Neural crest cell (in vitro differentiated cells): ENCODE measurements at places on chromosomes 3 and 15.
A peak's percentile ranks its signal among the peaks of the same experiment; 100 is the strongest.

GRCh38 chr3:116994351-116994879, 284.8 kb downstream of the TUSC7 start:
- no peak for DNase-seq

GRCh38 chr3:63390710-63391230, 112.7 kb downstream of the SYNPR start:
- DNase-seq: no peak

DNA sequence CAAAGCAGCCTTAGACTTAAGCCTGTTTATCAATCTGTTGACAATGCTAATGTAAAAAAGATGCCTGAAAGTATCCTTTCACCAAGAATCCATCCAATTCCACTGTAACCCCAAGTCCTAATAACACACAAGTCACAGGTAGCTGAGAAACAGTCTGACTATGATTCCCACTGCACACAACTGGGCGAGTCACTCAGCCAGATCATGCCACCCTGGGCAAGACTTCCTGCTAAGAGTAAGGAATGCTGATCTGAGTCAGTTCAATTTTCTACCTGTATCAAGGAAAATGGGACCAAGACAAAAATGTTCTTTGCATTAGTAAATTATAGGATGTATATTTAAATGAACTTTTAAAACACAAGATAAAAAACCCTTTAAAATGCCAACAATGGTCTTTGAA, 33.3 kb downstream of the NPTN start:
- DNase-seq: no peak

- no peak for DNase-seq
Observed at GRCh38 chr3:38124324-38125122, 12.4 kb downstream of the ACAA1 start.

GRCh38 chr15:45645026-45645980, 10.5 kb downstream of the SQOR start:
- DNase-seq: no peak

DNA sequence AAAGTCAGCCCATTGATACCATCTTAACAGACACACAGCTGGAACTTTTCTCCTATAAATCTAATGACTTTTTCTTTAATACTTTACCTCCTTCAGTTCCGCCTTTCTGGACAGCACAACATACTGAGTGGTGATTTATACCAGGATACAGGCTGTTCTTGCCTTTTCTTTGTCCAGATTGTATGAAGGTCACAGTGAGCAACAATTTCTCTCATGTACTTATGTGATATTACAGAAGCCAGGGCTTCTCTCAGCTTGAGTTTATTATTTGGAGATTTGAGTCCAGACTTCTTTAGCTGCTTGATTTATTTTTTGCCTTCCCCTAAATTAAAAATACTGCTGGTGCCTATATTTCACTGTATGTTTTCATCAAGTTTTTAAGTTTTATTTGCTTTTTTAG, 976.0 kb downstream of the ROBO2 start:
- DNase-seq: no peak

- no peak for DNase-seq
Observed at GRCh38 chr3:13045904-13046568, 27.2 kb downstream of the IQSEC1 start.

DNA sequence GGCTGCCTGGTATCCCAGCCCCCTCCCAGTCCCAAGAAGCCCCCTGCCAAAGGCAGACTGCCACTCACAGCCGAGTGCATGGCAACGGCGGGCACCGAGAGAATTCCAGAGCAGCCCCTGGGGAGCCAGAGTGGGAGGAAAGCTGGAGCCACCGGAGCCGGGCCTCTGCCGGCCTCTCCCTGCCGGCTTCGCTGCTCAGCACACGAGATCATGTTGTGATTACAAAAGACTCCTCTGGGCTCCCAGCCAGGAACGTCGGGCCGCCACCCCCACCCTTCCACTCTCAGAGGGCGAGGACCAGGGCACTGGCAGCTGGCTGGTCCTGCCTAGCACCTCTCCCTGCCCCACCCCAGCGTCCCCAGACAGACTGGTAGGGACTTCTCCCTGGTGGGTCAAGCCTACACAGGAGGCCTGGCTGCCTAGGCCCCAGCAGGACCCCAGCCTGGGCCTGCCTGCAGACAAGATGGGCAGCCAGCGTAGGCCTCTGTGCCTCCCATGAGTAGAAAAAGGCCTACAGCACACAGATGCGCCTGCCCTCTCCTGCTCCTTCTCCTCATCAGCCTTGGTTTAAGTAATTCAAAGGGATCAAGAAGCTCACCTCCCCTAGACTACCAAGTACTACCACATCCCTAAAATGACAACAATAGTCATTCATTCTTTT, at the start of gene CCDC9B:
CCDC9B (minus strand) TSS at position 200 of the 661 bp plus-strand sequence; CDS start at position 80, 120 bp downstream.
- DNase-seq: no peak

- DNase-seq: no peak
Observed at GRCh38 chr3:183968666-183969245, 48.9 kb downstream of the ABCC5 start.

GRCh38 chr3:173977747-173978146, 580.2 kb downstream of the NLGN1 start:
- DNase-seq: no peak

GRCh38 chr3:138873471-138874278, 38.9 kb upstream of the PIK3CB start:
- DNase-seq: no peak

DNA sequence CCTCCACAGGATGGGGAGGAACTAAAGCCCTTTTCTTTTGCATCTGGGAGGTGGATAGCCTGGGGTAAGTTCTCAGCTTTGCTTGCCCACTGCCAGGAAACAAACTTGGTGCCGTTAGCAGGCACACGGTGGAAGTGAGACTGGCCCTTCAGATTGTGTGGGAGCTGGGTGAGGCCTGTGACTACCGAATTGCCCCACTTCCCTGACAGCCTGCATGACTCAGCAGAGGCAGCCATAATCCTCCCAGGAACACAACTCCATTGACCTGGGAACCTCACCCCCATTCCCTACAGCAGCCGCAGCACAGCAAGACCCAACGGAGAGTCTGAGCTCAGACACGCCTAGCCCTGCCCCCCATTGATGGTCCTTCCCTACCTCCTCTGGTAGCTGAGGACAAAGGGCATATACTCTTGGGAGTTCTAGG, 282.6 kb downstream of the KLF13 start:
- DNase-seq: no peak

- no peak for DNase-seq
Observed at GRCh38 chr3:75260-75659, 121.3 kb upstream of the CHL1 start.

DNA sequence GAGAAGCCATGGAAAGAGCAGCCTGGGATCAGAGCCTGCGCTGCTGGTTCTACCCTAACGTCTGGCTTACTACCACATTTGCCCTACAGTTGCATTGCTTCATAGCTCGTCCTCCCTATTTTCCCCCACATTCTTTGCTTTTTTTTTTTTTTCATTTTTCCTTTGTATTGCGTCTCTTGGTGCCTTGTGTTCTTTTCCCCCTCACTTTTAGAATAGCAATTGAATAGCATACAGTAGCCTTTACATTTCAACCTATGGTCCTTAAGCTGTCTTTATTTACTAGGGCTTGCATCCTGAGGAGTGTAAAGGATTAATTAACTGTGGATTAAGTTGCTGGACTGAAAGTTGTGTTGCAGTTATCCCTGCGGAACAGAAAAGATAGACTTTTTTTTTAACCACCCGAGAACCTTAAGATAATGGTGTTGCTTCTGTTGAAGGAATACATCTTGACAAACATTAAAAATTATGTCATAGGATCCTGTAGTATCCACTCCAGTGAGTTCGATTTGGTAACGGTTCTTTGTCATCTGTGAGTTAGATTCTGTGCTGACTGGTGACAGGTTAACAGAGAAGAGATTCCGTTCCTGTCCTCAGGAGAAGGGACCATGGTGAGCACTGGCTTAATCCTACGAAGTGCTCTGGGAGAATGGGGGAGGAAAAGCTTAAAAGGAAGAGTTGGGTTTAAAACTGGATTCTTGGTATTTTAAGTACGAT, 417.4 kb upstream of the NAALADL2 start:
- DNase-seq: no peak

GRCh38 chr3:39168156-39168780, 14.9 kb upstream of the CSRNP1 start:
- no peak for DNase-seq

- DNase-seq: no peak
Observed at GRCh38 chr3:77539014-77539413, 499.1 kb downstream of the ROBO2 start.

GRCh38 chr15:49637857-49638256, 17.0 kb downstream of the DTWD1 start:
- no peak for DNase-seq

GRCh38 chr15:39411102-39411989, 169.5 kb upstream of the THBS1 start:
- no peak for DNase-seq

- no peak for DNase-seq
Observed at GRCh38 chr15:28921919-28922706, 36.3 kb downstream of the APBA2 start.

DNA sequence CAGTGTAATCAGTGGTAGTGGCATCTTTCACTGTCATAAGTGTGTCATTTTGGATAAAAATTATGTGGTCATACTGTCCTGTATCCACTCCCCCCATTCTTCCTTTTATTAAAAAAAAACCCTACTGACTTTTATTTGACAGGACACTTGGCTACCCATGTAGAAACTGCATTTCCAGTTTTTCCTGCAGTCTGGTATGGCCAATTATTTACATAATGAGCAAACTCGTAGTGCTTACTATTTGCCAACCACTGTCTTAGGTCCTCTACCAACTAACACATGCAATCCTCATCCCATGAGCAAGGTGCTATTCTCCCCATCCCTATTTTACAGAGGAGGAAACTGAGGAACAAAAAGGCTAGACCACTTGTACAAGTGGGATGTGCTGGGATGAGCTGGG, 129.1 kb downstream of the MECOM start:
- DNase-seq: no peak

DNA sequence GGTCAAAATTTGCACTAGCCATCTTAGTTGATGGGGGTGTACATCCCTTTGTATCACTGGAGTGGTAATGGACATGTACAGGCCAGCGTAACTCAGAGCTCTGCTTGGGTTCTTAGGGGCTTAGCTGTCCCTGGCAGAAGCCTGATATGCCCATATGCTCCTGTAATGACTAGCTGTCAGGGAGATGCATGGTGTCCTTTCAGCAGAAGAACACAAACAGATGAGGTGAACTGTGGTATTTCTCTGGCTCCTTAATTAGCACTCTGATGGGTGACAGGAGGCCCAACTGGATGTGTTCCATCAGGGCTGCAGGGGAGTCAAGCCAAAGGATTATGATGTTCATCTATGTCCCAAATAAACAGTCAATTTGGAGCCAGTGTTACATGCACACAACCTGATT, 774.5 kb downstream of the AGBL1 start:
- no peak for DNase-seq

DNA sequence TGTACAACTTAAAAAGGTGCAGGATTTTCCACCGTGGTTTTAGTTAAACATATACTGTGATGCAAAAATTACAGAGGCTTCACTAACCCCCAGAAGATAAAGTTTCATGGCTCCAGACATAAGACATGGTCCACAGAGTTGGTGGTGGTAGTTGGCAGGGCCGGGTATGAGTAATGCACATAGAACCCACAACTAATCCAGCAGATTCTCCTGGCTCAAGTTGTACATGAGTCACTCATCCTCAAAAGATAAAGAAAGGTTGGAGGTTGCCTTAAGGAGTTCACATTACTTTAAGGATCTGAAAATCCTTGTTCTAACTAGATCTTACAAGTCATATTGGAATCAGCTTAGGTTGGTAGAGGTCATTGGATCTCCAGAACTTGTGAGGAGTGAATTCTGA, 98.3 kb upstream of the ZBTB20 start:
- no peak for DNase-seq

DNA sequence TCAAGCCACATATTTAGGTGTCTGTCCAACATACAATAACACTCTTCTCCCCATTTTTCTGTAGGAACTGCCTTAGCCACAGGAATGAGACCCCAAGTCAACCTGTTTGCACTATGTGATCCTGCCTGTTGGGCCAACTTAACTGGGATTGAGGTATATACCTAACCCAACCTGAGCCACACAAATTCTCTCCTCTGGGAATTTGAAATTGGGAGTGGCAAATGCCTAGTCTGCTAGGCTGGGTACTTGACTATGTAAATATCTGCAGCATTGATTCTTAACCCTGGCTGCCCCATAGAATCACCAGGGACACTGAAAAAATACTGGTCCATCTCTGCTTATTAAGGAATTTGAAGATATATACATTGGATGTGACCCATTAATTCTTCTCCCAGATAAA, 35.2 kb upstream of the TNIK start:
- no peak for DNase-seq

DNA sequence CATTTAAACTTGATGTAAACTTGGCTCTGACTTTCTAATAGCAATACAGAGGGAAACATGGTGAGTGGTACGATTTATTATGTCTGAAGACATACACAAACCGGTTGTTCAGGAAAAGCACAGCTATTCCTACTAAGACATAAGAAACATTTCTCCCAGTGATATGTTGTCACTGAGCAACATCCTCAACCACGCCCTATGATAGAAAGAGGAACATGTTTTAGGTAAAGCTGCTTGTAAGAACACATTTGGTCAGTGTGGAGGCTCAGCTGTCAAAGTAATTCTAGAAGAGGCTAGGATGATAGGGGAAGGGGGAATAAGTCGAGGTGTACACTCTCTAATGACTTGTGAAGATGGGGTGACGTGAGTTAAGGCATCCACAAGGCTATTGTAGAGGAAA, 42.7 kb upstream of the B3GNT5 start:
- no peak for DNase-seq

GRCh38 chr3:113441051-113441770, at the start of gene CFAP44:
CFAP44 (minus strand) TSS chr3:113441493; CDS start chr3:113433664, 7,829 bp downstream.
- peak; percentile 49 for DNase-seq

GRCh38 chr3:122858373-122858772, 63.5 kb downstream of the SLC49A4 start:
- no peak for DNase-seq

- DNase-seq: no peak
Observed at GRCh38 chr15:24752354-24752753, 76.8 kb downstream of the NPAP1 start.

DNA sequence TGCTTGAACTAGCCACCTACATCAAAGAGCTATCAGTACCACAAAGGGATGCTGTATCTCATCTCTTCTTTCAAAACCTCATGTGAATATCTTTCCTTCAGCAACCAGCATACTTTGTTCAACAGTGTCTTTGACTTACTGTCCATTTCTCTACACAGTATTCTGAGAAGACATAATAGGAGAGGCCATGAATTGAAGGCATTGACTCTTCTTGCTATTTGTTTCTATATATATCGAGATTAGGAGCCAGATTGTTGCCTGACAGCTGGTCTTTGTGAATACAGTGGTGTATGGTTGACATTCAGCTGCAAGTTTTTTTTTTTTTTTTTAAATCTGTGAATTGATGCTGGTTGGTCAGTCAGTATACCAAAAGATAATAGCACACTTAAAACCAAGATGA, 12.1 kb upstream of the CSRNP1 start:
- DNase-seq: no peak

- no peak for DNase-seq
Observed at GRCh38 chr3:17349093-17349492, 393.3 kb downstream of the TBC1D5 start.

- DNase-seq: no peak
Observed at GRCh38 chr15:40266828-40267304, 16.0 kb downstream of the ANKRD63 start.
